ENCODE measurements at places on chromosomes 7 and 10.

- DNase-seq = no peak
Measured at GRCh38 chr10:78904196-78904595, 164.6 kb upstream of the ZMIZ1 start.

DNA sequence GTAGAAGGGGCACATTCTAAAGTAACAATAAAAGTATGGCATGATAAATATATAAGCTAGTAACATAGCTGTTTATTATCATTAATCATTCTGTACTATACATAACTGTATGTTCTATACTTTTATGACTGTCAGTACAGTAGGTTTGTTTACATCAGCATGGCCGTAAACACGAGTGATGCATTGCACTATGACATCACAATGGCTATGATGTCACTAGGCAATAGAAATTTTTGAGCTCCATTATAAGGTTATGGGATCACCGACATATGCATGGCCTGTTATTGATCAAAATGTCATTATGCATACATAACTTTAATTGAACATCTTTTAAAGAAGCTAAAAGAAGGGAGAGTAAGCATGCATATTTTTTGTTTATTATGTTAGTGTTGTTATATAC lies 200.1 kb upstream of the SHH start:
- no peak for DNase-seq

DNA sequence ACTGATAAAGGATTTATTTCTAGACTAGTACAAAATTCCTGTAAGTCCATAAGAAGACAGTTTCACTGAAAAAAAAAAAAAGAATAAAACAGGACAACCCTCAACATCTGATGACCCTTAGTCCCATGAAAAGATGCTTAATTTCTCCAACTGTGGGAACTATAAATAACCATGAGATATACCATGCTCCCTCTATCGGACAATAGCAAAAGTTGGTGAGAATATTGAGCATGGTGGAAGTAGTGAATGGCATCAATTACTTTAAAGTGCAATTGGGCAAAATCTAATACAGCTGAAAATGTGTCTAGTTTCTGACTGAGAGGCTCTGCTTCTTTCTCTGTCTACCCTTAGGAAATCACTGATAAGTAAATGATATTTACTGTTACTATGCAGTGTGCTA lies 348.8 kb downstream of the SUGCT start:
- no peak for DNase-seq

DNA sequence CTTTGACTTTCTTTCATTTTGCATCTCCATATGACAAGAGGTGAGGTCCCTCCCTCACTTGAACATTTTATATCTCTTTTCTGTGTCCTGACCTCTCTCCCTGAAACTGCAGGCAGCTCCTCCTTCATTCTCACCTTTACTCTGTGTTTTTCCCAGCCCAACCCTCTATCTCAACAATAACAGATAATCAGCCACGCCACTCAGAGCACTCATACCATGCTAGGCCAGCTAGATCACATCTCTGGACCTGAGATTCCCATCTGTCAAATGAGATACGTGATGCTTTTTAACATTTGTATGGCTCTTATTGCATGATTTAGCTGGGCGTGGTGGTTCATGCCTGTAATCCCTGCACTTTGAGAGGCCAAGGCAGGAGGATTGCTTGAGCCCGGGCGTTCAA lies 63.1 kb upstream of the PDCD4 start:
- DNase-seq = no peak

DNA sequence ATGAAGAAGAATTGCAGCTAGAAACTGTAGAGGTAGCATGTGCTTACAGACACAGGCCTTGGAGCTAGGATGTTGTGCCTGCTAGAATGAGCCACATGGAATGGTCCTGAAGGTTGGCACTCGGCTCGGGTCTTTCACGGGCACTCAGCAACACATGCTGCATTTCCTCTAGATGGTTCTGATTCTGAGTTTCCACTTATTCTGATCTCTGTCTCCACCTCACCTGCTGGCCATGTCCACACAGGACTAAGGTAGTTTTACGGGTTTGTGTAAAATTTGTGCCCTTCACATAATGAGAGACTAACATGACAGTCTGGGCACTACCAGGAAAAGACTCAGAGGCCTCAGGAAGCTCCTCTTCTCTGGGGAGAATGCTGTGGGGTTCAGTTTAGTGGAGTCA lies 444.8 kb upstream of the MKI67 start:
- no peak for DNase-seq

GRCh38 chr7:98565103-98565502 lies 52.0 kb upstream of the NPTX2 start:
- no peak for DNase-seq

- DNase-seq = no peak
Measured at GRCh38 chr10:42941790-42942189, 135.1 kb upstream of the RET start.

- no peak for DNase-seq
Measured at GRCh38 chr7:114647518-114647917, 232.9 kb downstream of the FOXP2 start.

GRCh38 chr7:39265641-39266591 lies 288.2 kb downstream of the POU6F2 start:
- no peak for DNase-seq

- DNase-seq = no peak
Measured at GRCh38 chr10:126001576-126001975, 105.2 kb downstream of the FANK1 start.

GRCh38 chr10:36462194-36462593 lies 663.2 kb upstream of the ANKRD30A start:
- no peak for DNase-seq
